Hematopoietic multipotent progenitor cell treated with erythropoietin and hydrocortisone succinate and interleukin-3 and kit ligand, for 17 days (in vitro differentiated cells): ENCODE measurements at places on chromosomes 2 and 18.

GRCh38 chr2:217922101-217923006, 80.4 kb downstream of the TNS1 start:
- DNase-seq: no peak

- no peak for DNase-seq
Measured at GRCh38 chr2:118078734-118079133, 9.5 kb upstream of the INSIG2 start.

DNA sequence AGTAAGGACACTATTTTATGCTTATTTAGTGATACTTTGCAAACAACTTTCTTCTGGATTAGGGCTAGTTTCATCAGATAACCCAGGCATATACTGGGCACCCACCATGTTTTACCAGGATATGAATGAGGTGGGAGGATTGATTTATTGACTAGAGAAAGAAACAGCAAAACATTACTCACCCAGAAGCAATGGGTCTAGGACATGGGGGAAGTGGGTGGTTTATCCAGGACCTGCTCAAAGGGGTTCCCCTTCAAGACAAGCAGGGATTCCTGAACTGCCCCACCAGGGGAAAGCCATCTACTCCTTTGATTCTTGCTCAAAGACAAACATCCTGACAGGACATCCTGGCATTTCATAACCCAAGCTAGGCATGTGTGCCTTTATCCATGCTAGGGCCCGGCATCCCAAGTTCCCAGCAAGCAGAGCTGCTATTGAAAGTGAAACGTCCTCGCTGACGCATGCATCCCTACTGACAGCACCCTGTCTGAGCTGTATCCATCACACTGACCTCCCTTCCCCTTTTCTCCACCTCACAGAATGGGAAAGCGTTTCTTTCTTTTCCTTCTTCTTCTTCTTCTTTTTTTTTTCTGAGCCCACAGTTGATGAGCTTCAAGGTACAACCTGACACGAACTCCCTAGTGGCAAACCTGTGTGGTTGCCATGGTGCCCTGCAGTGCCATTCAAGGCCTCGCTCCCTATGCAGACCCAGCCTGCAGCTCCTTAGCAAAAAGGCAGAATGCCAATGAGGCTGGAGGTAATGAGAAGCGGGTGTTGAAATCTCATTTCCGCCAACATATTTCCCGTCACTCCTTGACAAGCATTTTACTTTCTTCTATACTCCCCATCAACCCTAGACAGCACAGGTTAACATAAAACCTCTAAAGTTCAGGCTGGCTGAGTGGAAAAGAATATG, 70.5 kb downstream of the CLHC1 start:
- DNase-seq: no peak

- DNase-seq: no peak
Measured at GRCh38 chr2:31428001-31428418, 13.5 kb upstream of the XDH start.

GRCh38 chr2:215635788-215636139, 199.9 kb upstream of the FN1 start:
- no peak for DNase-seq

GRCh38 chr2:79112269-79112668, 8.0 kb upstream of the REG1A start:
- DNase-seq: no peak

GRCh38 chr18:26536032-26536431, 12.3 kb downstream of the KCTD1 start:
- DNase-seq: no peak

- no peak for DNase-seq
Measured at GRCh38 chr2:44949329-44950151, 8.0 kb downstream of the SIX3 start.

DNA sequence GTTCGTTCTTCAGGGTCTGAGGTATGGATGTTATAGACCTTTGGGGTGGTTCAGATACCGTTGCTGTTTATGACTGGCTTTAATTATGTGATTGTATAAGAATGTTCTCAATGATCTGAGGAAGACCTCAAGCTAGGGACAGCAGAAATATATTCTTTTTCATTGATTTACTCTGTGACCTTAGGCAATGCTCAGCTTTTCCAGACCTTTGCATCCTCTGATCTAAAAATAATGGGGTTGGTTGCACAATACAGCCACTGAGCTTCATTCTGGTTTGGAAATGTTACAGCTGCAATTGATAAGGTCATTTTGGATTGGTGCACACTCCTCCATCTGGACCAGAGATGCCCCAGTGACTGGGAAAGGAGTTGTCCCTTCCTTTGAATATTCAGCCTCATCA, 17.2 kb upstream of the CABYR start:
- DNase-seq: no peak

DNA sequence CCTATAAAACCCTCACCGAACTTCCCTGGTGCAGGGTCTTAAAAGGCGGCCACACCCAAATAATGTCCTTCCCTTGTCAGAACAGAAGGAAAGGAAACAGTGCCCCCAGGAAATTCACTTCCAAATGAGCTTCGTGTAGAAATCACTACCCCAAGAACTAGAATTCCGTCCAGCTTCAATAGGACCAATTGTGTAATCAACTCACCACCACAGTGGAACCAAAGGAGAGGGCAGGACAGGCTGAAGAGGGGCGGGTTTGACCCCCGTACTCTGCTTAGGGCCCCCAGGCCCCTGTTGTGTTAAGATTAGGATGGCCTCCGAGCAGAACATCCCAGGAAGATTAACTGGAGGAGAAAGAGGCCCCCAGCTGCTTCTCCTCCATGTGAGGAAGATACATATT, 24.1 kb downstream of the GPR35 start:
- no peak for DNase-seq

DNA sequence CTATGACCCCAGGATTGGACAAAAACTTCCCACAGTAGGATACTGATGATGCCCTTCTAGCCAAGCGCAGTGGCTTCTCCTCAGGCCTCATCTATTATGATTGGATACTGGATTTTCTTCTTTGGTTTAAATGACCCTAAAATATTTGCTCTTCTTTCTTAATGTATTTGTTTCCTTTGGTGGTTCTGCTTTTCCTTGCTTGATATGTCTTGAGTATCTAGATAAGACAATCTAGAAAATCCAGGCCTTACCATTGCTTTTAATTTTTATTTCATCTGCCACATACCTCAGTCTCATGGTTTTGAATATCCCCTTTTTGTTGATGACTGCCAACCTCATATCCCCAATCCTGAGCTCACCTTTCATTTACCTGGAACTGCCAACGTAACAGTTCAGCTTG, 35.6 kb downstream of the OTOF start:
- DNase-seq: no peak

DNA sequence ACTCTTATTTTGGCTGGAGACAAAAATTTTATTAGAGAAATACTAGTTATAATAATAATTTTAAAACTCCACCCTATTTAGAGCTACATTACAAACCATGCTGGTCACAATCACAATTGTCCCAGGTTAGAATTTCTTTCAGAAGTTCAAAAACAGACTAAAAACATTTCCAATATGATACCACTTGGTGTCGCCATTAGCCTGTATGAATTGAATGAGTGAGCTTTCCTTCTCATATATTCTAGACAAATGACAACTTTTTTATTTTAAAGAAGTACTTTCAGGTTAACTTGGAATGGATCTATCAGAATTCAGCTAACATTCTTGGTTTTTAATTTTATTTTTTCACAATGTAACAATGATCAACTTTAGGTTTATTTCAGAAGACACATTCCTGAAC, 48.0 kb downstream of the SERPINB8 start:
- no peak for DNase-seq

DNA sequence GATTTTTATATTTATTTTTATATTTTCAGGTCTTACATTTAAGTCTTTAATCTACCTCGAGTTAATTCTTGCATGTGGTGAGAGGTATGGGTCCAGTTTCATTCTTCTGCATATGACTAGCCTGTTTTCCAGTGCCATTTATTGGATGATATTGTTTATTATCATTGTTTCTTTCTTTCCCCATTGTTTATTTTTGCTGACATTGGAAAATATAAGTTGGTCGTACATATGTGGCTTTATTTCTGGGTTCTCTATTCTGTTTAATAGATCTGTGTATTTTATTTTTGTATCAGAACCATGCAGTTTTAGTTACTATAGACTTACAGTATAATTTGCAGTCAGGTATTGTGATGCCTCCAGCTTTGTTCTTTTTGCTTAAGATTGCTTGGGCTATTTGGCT, 113.4 kb upstream of the VWC2L start:
- DNase-seq: no peak

- DNase-seq: no peak
Measured at GRCh38 chr2:113905886-113906285, 16.0 kb downstream of the ACTR3 start.

DNA sequence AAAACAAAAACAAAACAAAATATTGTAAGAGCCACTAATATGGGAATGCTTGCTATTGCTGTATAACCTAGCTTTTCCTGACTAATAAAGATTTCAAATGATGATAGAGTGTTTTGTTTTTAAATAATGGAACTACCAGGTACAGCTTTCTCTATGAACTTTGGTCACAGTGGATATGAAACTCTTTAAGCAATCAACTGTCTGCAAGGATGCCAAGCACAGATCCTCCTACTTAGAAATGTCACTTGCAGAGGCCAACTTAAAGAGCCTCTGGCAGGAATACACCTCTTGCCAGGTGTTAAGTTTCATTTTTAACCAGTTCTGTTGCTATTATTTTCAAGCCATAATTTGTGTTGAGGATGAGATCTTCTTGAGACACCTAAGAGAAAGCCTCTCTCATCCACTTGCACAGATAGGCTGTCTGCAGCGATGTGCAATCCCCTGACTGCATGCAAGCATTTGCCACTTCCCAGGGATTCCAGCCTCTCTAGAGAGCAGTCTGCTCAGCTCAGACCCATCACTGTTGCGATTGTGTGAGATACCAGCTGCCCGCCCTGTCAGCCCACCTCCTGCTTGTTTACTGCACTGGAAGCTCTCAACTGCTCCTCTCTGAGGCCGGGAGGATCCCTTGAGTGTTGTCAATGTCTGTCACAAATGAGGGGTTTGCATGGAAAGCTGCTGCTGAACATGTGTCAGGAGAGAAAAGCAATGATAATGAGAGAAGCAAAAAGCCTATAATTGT, 86.1 kb upstream of the SCG2 start:
- DNase-seq: no peak

- no peak for DNase-seq
Measured at GRCh38 chr2:165618806-165619205, 149.3 kb downstream of the CSRNP3 start.

DNA sequence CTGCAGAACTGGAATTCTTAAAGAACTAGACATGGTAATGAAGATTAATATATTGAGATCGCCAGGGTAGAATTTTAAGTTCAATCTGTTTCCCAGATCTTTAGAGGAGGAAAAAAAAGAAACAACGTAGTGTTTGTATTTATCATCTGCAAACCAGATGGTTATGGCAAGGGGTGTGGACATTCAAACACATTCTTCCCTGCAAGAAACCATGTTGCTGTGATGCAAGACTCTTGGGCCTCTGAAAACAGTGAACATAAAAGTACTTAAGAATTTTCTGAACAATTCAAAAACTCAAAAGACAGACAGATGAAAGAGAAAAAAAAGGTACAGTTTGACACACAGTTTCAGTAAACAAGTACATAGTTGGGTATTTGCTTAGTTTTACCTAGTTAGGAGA, 35.6 kb downstream of the COL5A2 start:
- no peak for DNase-seq

- no peak for DNase-seq
Measured at GRCh38 chr2:102114290-102114721, 28.2 kb upstream of the IL1R1 start.
